Stimulated activated CD4-positive, alpha-beta T cell treated with anti-CD3 and anti-CD28 coated beads, Interleukin-2, amount 100 ng/mL, for 4 hours (primary cell): ENCODE measurements at places on chromosomes 6 and 20.

GRCh38 chr20:22226849-22227700 is 357.3 kb downstream of the FOXA2 start:
- no peak for DNase-seq

GRCh38 chr6:169659820-169660610 is 41.8 kb downstream of the WDR27 start:
- DNase-seq: no peak

DNA sequence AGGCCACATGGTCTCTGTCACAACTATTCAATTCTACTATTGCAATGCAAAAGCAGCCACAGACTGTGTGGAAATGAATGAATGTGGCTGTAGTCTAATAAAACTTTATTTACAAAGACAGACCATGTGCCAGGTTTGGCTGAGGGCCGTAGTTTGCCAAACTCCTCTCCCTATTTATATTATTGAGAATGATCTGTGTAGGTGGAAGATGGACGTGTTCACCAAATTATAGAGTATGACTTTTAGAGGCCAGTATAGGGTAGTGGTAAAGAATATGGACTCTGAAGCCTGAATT is 125.7 kb upstream of the MYLIP start:
- no peak for DNase-seq

DNA sequence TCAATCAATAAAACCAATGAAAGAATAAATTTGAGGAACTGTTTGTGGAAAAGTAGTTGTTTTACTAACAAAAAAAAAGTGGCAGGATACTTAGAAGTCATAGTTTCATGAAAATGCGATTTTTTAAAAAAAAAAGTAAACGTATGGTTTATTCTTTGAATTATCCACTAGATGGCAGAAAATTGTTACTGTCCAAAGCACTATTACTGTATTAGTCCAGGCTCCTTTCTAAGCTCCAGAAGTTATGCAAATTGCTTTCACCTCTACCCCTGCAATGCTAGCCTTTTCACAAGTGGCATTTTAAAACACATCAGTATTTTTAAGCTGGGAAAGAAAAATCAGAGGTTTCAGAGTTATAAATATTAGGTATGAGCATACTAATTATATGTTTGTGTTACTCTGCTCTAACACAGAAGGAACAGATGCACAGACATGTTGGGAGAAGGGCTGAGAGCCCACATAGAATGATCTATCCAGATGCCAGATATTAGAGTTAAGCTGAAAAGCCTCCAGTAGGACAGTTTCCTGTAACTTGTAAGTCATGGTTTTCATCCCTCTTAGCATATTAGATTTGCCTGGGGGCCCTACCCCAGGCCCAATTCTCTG is 63.9 kb downstream of the FHL5 start:
- DNase-seq: no peak

- DNase-seq: no peak
These were observed 779 bp downstream of the HEBP2 start for GRCh38 chr6:138404666-138405337.
